ENCODE measurements at places on chromosomes 11 and 22.

GRCh38 chr22:46428602-46429324 is 93.2 kb downstream of the TRMU start:
- DNase-seq = no peak
- no peak overlapping the region for H3K4me3 ChIP-seq
- H3K36me3 ChIP-seq = peaks cover 1% of the 10 kb centered on the region
- H3K4me1 ChIP-seq = peaks cover 26% of the 10 kb centered on the region
- no peaks in the 10 kb centered on the region for H3K27me3 ChIP-seq

DNA sequence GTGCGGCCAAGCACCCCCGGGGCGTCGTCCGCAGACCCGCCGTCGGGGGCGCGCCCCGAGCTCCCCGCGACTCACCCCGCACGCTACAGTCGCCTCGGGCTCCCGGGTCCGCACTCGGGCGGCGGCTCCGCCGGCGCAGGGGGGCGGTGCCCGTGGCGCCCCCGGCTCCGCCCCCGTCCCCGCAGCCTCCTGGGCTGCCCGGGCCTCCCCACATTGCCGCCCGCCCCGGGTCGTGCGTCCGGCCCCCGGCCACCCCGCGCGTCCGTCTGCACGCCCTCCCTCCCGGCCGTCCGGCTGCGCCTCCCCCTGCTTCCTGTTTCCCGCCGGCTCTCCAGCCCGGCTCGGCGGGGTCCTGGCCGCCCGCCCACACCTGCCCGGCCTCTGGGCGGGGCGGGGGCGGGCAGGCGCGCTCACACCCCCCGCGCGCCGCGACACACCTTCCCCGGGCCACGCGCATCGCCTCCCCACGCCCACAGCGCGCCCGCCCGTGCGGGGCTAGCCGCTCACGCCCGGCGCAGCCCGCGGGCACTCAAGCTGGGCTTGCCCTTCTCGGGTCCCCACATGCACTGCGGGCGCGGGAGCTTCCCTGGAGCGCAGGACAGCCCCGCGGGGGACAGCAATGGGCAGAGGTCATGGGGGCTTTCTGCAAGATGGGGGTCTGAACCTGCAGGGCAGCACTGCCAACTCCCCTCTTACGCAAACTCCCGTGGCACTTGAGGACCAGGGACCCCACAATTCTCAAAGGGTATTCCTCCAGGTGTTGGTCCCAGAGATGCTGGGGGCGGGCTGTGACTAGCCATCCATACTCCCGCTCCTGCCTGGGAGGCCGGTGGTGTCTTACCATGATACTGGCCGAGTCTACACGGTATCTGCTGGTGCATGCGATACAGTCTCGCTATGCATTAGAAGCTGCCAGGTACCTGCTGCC is at the start of gene CARD10:
Gene CARD10 (minus strand): TSS at position 148 of the 928 bp plus-strand sequence. CDS start 215 bp downstream, outside the sequence.
- peak within 1 kb of the TSS; percentile 71 for H3K4me3 ChIP-seq
- H3K36me3 ChIP-seq = no peaks in the 10 kb centered on the region
- H3K4me1 ChIP-seq = peaks cover 6% of the 10 kb centered on the region
- H3K27ac ChIP-seq = no peak within 1 kb of the TSS
- no peak for DNase-seq

DNA sequence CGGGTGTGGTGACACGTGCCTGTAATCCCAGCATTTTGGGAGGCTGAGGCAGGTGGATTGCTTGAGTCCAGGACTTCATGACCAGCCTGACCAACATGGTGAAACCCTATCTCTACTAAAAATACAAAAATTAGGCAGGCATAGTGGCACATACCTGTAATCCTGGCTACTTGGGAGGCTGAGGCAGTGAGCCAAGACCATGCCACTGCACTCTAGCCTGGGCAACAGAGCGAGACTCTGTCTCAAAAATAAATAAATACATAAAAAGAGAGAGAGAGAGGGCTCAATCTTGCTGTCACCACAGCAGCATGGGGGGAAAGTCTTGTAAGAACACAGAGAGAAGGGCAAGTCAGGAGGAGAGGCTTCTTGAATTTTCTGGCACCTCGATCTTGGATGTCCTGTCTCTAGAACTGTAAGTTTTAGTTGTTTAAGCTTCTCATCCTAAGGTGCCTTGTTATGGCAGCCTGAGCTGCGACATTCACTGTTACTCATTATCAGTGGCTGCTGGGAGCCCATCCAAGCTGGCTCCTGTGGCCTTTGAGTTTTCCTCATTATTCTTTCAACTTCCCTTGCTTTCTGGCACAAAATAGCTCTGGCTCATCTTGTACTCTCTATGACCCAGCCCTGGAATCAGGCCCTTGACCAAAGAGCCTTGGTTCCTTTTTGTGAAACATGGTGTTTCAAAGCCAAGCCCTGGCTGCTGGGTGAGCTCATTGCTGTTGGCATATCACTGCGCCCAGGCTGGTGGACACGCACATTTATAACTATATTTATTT is 8.0 kb upstream of the PSMC3 start:
- H3K36me3 ChIP-seq = peaks cover 3% of the 10 kb centered on the region
- H3K27me3 ChIP-seq = no peaks in the 10 kb centered on the region
- no peak overlapping the region for H3K27ac ChIP-seq
- no peaks in the 10 kb centered on the region for H3K4me1 ChIP-seq
- no peak overlapping the region for H3K4me3 ChIP-seq

DNA sequence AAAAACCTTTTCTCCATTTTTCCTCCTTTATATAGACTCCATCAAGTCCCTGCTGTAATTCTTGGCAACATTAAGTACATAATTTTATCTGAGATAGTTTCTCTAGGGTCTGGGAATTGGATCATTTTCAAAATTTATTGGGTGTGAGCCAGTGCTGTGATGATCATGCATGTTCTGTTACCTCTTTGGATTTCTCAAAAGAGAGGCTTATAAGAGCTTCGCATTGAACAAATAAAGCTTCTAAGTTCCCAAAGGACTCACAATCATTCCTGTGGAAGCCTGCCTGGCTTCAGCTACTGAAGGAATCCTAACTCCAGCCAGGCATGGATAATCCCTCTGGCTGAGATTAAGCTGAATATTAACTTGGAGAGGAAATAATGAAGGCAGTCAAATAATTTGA is 208.5 kb downstream of the RAB38 start:
- H3K36me3 ChIP-seq = no peaks in the 10 kb centered on the region
- H3K4me3 ChIP-seq = no peak overlapping the region

DNA sequence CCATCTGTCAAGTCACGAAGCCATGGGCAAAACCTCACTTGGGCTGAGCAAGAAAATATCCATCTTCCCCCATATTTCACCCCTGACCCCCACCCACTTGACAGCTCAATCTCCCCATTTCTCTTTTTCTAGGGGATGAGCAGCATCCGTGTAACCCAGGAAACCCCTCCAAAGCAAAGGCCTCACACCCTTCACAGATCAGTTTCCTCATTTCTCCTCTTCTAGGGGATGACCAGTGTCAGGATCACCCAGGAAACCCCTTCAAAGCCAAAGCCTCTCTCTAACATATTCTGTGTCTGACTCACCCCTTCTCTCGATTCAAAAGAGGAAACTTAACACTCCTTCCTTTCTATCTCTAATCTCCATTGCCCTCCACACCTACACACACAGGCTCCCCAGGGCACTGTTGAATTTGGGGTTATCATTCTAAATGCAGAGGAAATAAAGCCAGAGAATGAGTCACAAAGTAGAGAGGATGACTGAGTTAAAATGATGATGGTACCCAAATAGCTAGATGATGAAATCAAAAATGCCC is 439.7 kb downstream of the BUD13 start:
- no peak for DNase-seq
- H3K27me3 ChIP-seq = peaks cover 46% of the 10 kb centered on the region
- H3K4me1 ChIP-seq = no peaks in the 10 kb centered on the region
- no peak overlapping the region for H3K4me3 ChIP-seq
- no peak overlapping the region for H3K27ac ChIP-seq
- no peaks in the 10 kb centered on the region for H3K36me3 ChIP-seq

- H3K27ac ChIP-seq = no peak overlapping the region
- H3K4me1 ChIP-seq = no peaks in the 10 kb centered on the region
- H3K4me3 ChIP-seq = no peak overlapping the region
- H3K36me3 ChIP-seq = no peaks in the 10 kb centered on the region
- peaks cover 85% of the 10 kb centered on the region for H3K27me3 ChIP-seq
Measured at GRCh38 chr11:35479731-35480130, 45.7 kb downstream of the PAMR1 start.

- no peak overlapping the region for H3K4me3 ChIP-seq
- no peak overlapping the region for H3K27ac ChIP-seq
- H3K36me3 ChIP-seq = no peaks in the 10 kb centered on the region
- H3K4me1 ChIP-seq = no peaks in the 10 kb centered on the region
Measured at GRCh38 chr22:35219012-35219411, 38.3 kb upstream of the HMGXB4 start.

- peak overlapping the region; percentile 45 for H3K4me3 ChIP-seq
- no peaks in the 10 kb centered on the region for H3K27me3 ChIP-seq
- peaks cover 3% of the 10 kb centered on the region for H3K36me3 ChIP-seq
- peaks cover 45% of the 10 kb centered on the region for H3K4me1 ChIP-seq
Measured at GRCh38 chr11:117830674-117831351, 6.3 kb upstream of the FXYD2 start.

- no peak overlapping the region for H3K4me3 ChIP-seq
- H3K4me1 ChIP-seq = peaks cover 9% of the 10 kb centered on the region
- no peaks in the 10 kb centered on the region for H3K36me3 ChIP-seq
- H3K27me3 ChIP-seq = no peaks in the 10 kb centered on the region
- no peak for DNase-seq
Measured at GRCh38 chr22:19127329-19128008, 3.6 kb upstream of the TSSK2 start.

DNA sequence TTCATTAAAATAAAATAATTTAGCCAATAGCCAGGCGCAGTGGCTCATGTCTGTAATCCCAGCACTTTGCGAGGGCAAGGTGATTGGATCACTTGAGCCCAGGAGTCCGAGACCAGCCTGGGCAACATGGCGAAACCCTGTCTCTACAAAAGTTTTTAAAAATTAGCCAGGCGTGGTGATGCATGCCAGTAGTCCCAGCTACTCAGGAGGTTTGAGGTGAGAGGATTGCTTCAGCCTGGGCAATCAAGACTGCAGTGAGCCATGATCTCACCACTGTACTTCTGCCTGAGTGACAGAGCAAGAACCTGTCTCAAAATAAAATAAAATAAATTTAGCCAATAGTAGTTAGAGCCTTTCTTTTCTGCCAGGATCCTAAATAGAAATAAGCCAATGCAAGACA is 12.2 kb downstream of the HPS5 start:
- H3K4me3 ChIP-seq = no peak overlapping the region
- no peaks in the 10 kb centered on the region for H3K27me3 ChIP-seq
- peaks cover 50% of the 10 kb centered on the region for H3K36me3 ChIP-seq

DNA sequence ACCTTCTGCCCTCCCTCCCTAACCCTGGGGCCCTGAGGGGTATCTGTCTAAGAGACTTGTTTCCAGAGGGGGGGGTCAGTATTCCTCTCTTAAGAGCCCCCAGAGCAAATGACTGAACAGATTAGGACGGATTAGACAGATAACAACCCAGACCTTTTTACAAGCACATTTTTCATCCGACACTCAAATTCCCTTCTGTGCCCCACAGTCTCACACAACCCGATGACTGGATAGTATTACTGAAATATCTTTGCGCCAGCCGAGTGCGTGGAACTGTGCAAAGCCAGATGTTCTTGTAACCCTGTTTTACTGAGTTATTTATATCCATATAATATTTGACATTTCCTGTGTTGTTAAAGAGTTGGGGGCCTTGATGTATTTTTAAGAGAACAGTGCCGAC is 30.9 kb upstream of the FLI1 start:
- peaks cover 32% of the 10 kb centered on the region for H3K27me3 ChIP-seq
- DNase-seq = no peak
- no peak overlapping the region for H3K27ac ChIP-seq

DNA sequence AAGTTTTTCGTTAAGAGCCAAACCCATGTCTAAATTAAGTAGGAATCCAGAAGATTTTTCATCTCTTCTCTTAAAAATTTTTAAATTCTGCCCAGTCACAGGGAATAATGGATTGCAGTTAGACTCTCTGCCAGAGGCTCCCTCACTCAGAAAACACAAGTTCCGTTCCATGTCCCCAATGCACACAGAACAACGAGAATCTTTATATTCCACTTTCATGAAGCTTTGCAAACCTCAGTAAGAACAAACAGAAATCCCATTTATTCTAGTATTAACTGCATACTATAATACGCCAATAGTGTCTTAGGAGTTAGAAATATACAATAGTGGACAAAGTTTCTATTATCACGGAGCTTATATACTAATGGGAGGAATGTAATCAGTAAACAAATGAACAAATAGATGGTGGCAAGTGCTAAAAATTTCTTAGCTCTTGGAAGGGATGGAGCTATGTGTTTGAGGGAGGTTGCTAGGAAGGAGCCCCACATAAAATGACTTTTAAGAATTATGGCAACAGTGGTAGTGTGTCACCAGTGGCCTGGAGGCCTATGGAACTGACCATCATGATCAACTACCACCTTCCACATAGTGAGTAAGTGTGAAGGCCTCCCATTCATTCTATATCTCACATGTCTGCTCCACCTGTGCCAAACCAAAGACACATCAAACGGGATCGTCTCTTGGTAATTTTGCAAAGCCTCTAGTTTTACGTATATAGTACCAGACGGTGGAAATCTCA is 24.9 kb downstream of the PICALM start:
- no peak for DNase-seq
- no peaks in the 10 kb centered on the region for H3K27me3 ChIP-seq
- peaks cover 23% of the 10 kb centered on the region for H3K36me3 ChIP-seq
- H3K27ac ChIP-seq = peak overlapping the region; percentile 87
- peak overlapping the region; percentile 66 for H3K4me3 ChIP-seq
- peaks cover 89% of the 10 kb centered on the region for H3K4me1 ChIP-seq

DNA sequence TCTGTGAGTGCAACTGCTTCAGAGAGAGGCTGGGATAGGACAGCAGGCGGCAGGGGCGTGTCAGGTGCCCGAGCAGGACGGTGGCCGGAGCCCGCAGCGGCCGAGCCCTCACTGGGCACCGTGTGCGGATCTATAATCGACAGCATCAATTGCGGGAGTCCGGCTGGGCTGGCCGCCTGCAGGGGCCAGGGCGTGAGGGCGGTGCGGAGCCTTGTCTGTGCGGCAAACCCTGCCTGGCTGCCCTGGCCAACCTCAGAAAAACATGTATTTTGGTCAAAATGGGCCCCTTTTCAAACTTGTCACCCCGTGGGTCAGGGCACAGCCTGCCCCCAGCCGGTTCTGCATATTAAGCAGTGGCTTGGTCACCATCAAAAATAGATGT is 91.3 kb upstream of the KCNQ1OT1 start:
- no peaks in the 10 kb centered on the region for H3K4me1 ChIP-seq
- H3K36me3 ChIP-seq = peaks cover 6% of the 10 kb centered on the region
- DNase-seq = no peak
- peaks cover 27% of the 10 kb centered on the region for H3K27me3 ChIP-seq
- no peak overlapping the region for H3K4me3 ChIP-seq

Data from central memory CD8-positive, alpha-beta T cell (primary cell).